ENCODE measurements at places on chromosomes 4 and X.

- no peak for DNase-seq
These were observed 100.5 kb upstream of the PCDH18 start for GRCh38 chr4:137632842-137633241.

DNA sequence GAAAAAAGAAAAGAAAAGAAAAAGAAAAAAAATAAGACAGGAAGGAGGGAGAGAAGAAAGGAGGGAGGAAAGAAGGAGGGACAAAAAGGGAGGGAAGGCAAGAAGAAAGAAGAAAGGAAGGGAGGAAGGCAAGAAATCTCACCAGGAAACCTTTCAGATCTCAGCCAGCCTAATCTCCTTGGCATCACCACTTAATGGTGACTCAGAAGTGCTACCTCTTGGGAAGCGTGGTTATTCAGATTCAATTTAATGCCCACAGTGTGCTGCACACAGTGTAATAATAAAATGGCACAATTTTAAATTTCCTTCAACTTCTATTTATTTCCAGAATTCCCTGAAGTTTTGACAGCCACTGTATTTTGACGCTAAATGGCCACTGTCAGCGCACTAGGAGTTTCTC lies 50.3 kb downstream of the DKK2 start:
- DNase-seq: no peak

GRCh38 chr4:174111422-174111821 lies 172.0 kb downstream of the FBXO8 start:
- no peak for DNase-seq

DNA sequence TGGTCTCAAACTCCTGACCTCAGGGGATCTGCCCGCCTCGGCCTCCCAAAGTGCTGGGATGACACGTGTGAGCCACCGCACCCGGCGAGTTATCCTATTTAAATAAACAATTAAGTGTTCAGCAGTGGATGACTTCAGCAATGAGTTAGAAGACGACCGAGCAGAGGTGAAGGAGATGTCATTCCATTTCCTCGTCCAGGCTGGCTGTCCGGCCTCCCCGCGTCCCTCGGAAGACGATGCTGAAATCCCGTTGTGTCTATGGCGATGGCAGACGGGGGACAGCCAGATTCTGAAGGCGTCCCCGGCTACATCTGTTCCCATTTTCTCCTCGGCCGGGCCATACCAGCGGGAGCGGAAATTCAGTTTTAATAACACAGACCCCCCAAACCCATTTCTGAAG lies 209.8 kb downstream of the CRLF2 start:
- no peak for DNase-seq
